ENCODE measurements at places on chromosomes 3 and 15.

DNA sequence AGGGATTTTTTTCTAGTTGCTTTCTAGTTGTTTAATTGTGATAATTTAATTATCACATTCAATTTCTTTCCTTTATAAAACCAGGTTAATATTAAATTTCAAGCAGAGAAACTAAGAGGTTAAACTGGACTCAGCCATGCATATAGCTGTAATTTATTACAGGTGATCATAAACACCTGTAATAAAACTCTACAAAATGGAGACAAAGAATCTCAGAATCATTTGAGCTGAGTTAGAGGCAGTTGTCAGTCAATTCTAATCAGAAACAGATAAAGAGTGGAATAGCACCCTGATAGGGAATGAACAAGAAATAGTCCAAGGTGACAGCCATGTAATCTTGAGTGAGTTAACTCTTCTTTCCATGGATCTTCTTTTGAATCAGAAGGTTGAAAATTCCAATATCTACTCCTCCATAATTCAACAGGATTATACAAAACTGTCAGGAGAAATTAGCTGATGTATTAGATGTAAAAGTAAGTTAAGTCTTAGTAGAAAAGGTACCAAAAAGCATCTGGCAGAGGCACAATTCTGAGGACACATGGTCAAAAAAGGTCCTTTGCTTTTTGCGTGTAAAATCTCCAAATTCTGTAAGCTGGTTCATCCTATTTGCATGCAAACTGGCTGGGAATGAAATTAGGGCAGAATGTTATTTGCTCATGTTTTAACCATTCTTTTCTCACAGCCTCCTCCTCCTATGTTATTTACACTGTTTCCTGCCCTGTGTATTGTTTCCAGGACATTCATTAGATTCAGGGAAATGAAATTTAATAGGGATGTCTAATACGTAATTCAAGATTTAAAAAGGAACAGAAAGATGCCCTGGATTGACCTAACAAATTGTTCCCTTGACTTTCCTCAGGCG is 39.4 kb upstream of the B3GNT5 start:
- DNase-seq, result no peak

DNA sequence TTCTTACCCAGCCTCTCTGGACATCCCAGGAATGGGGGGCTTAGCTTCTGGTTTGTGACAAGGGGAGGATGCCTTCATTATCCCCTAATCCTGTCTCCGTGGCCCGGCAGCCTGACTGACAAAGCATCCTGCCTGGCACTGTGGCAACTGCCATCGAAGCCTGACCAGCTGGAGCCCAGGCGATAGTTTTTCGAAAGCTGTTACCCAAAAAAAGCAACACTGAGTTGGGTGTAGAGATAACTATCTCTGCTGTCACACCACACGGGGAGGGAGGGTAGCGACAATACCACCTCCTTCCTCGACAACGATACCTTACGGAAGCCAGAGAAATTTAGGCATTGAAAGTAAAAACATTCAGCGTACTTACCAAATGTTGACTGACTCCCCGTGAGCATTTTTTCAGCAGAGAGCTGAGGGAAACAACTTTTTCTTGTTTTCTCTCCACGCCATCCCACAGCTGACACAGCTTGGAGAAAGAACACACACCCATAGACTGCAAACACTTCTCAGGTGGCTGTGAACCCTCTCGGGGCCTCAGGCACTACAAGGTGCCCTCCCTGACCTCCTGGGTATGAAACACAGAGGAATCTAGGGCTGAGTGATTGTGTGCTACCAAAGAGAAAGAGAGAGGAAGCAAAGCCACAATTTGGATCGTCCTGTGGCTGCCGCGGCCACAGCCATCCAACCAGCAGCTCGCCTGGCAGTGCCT is 361.9 kb upstream of the ICE2 start:
- DNase-seq, result no peak

- no peak for DNase-seq
Observed at GRCh38 chr3:52246728-52247408, 1.3 kb downstream of the PPM1M start.

DNA sequence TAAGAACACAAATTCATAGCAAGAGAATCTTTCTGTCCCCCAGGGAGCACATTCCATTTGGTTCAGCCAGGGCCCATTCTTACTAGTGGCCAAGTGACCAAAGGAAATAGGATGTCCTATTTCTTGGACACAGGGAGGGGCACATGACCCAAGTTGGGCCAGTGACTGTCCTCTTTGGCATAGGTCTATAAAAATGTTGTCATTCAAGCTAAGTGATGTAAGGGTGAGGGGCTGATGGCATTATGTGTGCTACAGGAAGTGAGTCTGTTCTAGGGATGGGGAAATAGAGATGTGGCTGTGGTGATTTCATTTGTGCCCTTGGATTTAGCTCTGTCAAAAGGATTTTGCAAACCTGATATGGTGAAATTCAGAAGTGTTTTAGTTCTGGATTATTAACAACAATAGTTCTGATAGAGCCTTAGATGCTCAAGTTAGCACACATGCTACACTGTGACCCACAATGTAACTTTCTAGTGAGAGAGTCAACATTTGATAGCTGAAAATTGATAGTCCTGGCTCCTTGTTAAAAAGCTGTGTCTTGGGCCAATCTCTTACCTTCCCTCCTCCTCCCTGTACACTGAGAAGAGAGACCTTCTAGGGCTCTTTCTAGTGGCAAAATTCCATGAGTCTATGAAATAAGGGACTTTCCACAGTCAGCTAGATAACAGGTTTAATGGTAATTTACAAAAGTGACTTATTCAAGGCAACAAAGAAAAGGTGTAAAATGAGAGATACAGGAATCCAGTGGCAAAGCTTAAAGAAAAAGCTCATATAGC is 117.2 kb downstream of the THRB start:
- no peak for DNase-seq

- no peak for DNase-seq
Observed at GRCh38 chr3:114393367-114394072, 99.7 kb downstream of the TIGIT start.

DNA sequence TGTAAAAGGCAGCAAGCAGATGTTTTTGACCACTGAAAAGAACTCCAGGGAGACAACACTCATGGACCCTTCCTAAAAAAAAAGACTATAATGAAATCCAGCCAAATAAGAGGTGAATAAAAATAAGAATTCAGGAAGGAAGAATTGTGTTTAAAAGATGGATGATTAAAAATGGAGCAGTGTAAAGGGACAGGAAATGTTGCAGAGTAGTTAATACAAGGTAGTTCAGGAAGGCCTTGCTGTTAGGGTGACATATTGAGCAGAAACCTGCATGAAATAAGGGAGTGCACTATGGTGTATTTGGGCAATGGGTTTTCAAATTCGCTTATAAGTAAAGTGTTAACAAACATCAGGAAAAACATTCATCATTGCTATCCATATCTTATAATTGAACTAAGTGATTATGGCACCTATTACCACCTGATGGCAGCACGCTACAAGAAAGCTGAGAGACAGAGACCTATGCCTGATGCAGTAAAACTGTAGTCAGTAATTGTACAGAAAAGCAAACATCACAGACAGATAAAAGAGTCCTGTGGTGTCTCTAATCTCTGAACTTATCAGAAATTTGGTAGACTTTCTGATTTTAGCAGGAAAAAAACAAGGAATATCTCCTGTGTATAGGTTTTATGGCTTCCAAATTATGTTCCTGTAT is 5.8 kb upstream of the DBR1 start:
- DNase-seq, result no peak

- no peak for DNase-seq
Observed at GRCh38 chr15:57651445-57651844, 55.1 kb upstream of the POLR2M start.

DNA sequence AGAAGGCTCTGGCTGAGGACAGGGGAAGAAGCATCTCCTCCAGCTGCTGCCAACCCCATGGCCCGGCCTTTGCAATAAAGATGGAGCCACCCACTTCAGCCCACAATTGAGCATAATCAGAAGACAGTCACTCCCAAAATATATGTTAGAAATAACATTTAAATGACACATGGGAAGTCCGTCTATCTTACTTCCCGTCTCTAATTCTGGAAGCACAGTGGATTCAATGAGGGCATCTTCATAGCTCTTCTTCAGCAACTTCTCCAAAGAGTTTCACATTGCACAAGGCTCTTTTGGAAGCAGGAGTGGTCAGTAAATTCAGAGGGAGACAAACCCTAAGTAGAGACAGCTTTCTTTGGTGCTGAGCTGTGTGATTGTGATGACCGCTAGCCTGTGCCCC is 67.0 kb upstream of the SEC61A1 start:
- no peak for DNase-seq

DNA sequence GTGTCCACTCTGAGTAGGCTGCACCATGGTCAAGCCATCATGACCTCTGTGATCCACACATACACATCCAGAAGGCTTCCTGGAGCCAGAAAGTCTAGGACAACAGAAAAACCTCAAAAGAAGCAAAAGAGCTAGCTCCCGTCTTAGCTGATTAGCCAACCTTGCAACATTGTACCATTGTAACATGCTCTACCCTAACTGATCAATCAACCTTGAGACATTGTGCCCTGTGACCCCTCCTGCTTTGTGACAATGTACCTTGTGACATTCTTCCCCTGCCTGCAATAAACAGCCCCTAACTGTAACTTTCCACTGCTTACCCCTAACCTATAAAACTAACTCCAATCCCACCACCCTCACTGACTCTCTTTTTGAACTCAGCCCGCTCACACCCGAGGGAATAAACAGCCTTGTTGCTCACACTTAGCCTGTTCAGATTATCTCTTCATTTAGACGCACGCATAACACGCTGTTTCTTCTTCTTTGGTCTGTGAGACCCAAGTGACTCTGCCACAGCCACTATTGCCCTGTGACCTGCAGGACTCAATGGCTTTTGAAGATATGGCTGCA is 1104.6 kb downstream of the OTOL1 start:
- DNase-seq, result no peak

- DNase-seq, result no peak
Observed at GRCh38 chr3:156172536-156172935, 52.2 kb downstream of the KCNAB1 start.

- DNase-seq, result no peak
Observed at GRCh38 chr3:99686955-99687612, 48.7 kb downstream of the COL8A1 start.

GRCh38 chr15:67077641-67078215 is 12.3 kb downstream of the SMAD3 start:
- no peak for DNase-seq

- DNase-seq, result no peak
Observed at GRCh38 chr3:126353694-126354321, 3.4 kb downstream of the KLF15 start.

DNA sequence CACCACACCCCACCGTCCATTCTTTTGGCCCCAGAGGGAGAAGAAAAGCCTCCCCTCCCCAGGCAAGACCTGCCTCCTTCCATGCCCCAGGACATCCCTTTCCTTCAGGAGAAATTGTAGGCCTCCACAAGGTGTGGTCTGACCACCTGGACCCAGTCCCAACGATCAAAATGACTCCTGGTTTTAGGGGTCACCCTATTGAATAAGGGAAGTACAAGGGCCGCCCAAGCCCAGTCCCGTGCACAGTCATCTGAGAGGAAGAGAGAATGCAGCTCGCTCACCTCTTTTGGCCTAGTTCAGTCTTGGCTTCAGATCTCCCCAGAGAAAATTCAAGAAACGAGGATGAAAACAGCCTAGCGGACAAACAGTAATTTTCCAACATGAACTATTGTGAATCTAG is 249.1 kb downstream of the UACA start:
- no peak for DNase-seq

- no peak for DNase-seq
Observed at GRCh38 chr3:182971637-182972036, 8.7 kb downstream of the DCUN1D1 start.

GRCh38 chr15:101198800-101199199 is 53.0 kb downstream of the CHSY1 start:
- DNase-seq, result no peak

DNA sequence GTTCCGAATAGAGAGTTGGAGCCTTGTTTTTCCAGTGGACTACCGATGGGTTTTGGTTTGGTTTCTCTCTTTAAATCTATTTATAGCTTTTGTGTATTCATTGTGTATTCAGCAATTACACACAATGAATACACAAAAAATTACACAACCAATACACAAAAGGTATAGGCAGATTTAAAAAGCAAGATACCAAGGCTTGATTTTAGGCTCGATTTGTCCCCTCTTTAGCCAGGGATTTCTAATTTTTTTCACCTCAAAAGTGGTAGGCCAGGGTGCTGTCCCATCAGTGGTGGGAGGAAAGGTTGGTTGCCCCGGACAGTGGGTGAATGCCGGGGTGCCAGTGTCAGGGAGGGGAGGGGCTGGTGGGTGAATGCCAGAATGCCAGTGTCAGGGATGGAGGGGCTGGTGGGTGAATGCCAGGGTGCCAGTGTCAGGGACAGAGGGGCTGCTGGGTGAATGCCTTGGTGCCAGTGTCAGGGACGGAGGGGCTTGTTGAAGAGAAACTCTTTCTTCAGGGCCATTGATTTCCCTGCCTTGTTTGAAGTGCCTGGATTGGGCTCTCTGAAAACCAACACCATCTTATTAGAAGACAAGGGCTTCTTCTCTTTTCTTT is 186.2 kb downstream of the GOLGA6L6 start:
- no peak for DNase-seq

DNA sequence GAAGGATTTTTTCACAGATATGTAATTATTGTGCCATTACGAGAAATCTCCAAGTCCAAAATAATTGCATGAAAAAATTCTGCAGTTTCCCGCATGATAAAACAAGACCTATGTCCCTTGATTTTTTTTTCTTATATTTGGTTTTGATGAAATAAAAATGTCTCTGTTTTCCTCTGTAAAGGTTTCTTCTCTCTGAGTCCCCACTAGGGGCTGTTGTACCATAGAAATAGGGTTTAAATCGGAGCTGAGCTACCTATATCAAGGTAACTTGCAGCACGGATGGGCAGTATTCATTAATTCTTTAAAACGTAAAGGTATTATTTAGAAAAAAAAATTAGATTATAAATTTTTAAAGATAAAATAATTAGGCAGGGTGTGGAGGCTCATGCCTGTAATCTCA is 66.6 kb upstream of the IGF1R start:
- no peak for DNase-seq

DNA sequence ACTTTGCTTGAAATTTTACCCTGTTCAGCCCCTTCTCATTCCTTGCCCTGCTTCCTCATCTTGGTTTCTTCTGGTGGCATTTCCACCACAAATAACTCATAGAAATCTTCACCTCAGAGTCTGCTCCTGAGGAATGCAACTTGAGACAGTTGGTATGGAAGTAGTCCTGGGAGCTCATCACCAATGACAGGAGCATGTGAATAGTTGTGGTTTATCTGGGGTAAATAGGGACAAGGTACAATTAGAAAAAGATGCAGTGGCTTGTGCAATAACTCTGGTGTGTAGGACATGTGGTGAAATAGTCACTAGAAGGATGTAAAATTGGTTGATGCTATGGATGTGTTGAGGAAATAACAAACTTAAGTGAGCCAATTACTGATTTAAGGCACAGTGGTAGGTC is 72.7 kb upstream of the CHRNA7 start:
- DNase-seq, result no peak

- DNase-seq, result no peak
Observed at GRCh38 chr15:101543026-101543390, 53.5 kb upstream of the PCSK6 start.

GRCh38 chr3:51966922-51967383 is 301 bp downstream of the PCBP4 start:
- no peak for DNase-seq

DNA sequence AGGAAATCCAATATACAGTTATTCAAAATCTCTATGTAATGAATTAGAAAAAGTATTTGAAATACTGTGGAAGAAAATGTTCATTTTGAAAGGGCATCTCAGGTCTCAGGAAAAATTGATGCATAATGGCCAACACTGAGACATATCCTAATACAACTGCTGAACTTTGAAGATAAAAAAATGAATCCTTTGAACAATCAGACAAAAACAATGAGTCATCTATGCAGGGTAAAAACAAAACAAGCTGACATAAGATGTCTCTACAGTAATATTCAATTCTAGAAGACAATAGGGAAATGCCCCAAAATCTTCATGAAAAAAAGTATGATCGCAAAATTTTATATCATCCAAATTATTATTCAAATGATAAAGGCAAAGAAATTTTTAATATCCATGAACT is 34.0 kb upstream of the ZNF280D start:
- no peak for DNase-seq
